ENCODE measurements at places on chromosomes 3 and 15.
A peak's percentile ranks its signal among the peaks of the same experiment; 100 is the strongest.

DNA sequence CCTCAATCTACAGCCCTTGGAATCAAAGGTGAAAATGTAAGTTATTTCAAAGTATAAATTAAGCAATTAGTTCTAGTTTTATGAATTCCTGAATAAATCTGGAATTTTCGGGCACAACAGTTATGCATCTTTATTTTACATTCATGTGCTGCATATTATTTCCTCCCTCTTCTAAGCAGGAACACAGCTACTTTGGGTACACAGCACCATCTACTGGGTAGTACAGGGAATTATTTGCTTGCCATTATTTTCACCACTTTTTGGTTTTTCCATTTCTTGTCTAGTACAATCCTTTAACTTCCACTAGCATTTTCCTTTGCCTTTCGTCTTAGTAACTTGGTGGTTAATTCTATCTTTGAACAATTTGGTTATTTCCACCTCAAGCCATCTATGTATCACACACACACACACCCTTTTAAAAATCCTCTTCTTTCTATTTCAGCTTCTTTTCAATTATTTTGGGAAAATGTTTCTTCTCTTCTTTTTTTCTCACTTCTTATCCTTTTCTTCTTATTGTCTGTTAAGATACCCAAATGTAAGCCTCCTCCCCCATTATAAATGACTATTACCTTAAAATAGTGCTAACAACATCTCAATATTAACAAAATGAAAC lies 451.0 kb downstream of the MFSD1 start:
- peak; percentile 59 for DNase-seq

GRCh38 chr3:90025019-90025418 lies 917.6 kb downstream of the EPHA3 start:
- DNase-seq = no peak

GRCh38 chr3:112327371-112327951 lies 5.5 kb upstream of the CD200 start:
- DNase-seq = peak; percentile 66

GRCh38 chr3:12471241-12471640 lies 13.0 kb upstream of the TSEN2 start:
- DNase-seq = no peak

- no peak for DNase-seq
These were observed 4.1 kb upstream of the PHLDB2 start for GRCh38 chr3:111854990-111855389.

DNA sequence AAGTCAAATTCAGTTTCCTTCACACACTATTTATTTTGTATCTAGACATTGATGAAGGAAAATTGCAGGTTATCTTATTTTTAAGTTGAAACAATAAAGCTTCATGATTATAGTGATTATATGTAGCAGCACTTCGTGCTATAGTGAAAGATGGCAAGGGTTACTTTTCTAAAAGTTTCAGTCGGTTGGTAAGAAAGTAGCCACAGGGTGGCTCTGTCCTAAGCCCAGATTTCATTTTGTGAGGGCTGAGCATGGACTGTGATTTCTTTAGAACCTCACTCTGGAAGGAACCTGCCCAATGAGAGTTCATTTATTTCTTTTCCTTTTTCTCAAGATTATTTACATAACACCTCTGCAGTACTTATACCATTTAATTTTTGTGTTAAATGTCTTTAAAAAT lies 66.5 kb downstream of the NME9 start:
- no peak for DNase-seq

DNA sequence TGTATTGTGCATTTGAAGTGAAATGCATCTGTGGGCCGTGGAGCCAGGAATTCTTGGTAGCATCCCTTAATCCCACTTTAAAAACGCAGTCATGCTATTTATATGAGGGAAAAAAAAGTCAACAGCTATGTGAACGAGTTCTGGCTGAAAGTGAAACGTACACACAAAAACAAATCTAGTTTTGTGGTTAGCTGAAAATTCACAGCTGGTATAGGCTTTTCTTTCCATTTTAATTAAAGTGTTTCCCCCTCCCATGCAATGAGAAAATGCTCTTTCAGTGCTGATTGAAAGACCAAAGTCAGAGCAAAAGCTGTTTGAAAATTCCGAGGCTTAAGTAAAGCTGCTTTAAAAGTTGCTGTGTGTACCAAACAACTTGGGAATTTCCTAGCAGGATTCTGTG lies 297.4 kb downstream of the PLCL2 start:
- DNase-seq = no peak

DNA sequence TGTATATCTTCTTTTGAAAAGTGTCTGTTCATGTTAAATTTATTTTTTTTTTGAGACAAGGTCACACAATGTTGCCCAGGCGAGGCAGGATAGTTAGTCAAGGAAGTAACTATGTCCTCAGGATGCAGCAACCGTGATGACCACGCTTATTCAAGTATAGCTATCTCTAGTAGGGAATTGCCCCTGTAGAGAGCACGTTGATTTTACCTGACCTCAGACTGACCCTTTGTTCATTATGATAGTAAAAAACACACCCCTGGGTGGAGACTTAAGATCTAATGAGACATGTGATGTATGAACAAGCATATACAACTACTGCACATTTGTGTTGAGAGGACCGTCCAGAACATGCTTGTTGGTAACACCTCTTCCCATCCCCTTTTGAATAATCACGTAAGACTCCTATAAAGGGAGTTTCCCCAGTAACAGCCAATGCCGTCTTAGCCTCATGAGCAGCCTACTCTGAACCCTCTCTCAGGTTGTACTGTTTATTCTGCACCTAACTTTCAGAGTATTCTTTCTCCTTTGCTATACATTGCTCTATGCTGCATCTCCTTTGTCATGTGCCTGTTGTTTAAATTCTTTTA lies 32.9 kb downstream of the ZNF621 start:
- DNase-seq = no peak

GRCh38 chr3:8490079-8490552 lies 11.5 kb upstream of the LMCD1 start:
- DNase-seq = peak; percentile 100

GRCh38 chr3:19226479-19226878 lies 78.2 kb downstream of the KCNH8 start:
- no peak for DNase-seq

DNA sequence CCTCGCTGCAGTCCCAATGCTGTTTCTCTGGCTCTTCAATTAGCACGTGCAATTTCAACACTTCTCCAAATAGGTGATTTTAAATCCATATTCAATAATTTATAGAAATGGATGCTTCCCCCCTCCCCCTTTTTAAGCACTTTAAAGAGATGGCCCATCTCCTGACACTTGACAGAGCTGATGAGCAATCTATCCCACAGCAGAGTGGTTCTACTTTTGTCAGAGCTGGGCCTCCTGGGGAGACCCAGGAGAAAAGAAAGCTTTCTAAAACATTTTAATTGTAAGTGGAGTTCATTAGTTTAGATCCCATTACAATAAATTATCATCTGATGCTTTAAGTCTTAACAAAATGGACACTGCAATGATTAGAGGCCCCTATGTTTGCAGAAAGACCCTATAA lies 127.7 kb downstream of the SHQ1 start:
- DNase-seq = no peak

GRCh38 chr3:152717252-152717651 lies 117.7 kb upstream of the P2RY1 start:
- no peak for DNase-seq

DNA sequence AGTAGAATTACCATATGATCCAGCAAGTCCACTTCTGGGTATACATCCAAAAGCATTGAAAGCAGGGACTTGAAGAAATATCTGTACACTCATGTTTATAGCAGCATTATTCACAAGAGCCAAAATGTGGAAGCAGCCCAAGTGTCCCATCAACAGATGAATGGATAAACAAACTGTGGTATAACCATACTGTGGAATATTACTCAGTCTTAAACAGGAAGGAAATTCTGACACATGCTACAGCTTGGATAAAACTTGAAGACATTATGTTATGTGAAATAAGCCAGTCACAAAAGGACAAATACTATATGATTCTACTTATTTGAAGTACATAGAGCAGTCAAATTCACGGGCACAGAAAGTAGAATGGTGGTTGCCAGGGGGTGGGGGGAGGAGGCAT lies 91.2 kb downstream of the HMG20A start:
- DNase-seq = no peak

DNA sequence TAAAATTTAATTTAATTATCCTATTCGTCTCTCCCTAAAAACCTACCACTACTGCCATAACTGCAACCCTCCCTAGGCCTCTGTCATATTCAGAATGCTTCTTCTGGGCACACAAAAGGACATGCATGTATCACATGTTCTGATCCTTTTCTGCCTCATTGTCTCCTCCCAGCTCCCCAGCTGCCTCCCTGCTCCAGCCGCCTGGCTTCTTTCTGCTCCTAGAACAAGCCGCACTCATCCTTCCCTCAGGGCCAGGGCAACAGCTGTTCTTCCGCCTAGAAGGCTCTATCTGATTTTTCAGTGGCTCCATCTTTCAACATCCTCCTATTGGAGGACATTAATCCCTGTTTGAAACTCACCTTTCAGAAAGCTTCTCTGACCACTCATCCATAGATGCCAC lies 38.6 kb downstream of the TMED3 start:
- no peak for DNase-seq

GRCh38 chr3:138009476-138010272 lies at the start of gene CLDN18:
CLDN18 (plus strand) TSS chr3:138010165; CDS start chr3:138010226, 61 bp downstream.
- no peak for DNase-seq

DNA sequence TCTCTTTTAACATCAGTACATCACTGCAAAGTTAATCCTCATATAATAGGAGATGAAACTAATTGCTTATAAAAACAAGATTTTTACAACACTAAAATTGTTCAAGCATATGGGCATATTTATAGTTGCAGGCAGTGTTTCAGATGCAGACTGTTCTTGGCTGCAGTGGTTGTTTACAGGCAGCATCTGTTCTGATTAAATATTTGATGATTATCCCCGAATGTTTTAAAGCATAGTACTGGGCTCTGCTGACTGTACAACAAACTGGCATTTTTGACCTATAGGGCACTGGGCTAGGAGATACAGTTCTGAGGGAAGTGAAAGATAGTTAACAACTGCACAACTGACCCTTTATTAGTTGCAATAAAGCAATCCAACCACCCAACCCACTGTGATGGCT lies 113.6 kb downstream of the UBE3A start:
- no peak for DNase-seq

DNA sequence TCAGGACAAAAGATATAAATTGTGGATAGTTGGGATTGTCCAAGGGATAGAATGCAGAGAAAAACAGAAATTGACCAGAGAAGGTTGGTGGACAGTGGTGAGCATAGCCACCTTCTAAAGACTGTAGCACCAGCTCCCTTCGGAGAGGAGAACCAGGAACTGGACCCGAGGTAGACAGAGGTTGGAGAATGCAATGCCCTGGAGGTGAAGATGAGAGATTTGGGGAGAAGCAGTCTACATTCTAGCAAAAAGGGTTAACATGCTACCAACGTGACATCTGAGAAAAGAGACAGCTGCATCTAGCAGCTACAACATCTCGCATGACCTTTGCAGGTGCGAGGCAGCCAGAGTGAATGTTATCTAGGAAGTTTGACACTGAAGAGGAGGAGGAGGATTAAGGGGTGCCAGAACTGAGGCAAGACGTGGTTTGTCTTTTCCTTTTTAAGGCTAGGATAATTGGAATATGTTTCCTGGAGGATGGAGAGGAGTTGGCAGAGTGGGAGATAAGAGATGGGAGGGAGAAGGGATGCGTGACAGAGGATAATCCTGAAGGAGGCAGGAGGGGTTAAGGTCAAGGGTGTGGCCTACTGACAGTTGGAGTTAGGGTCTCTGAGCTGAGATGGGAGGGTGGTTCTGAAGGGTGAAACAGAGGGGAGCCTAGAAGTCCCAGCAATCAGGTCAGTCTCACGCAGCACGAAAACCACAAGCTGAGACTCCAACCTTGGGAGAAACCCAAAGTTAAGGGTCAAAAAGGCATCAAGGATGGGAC lies 103.7 kb upstream of the NR2E3 start:
- DNase-seq = no peak

GRCh38 chr15:63440756-63441155 lies 59.1 kb upstream of the CA12 start:
- DNase-seq = no peak

- DNase-seq = no peak
These were observed 298.2 kb downstream of the UBE2E2 start for GRCh38 chr3:23501201-23501802.

DNA sequence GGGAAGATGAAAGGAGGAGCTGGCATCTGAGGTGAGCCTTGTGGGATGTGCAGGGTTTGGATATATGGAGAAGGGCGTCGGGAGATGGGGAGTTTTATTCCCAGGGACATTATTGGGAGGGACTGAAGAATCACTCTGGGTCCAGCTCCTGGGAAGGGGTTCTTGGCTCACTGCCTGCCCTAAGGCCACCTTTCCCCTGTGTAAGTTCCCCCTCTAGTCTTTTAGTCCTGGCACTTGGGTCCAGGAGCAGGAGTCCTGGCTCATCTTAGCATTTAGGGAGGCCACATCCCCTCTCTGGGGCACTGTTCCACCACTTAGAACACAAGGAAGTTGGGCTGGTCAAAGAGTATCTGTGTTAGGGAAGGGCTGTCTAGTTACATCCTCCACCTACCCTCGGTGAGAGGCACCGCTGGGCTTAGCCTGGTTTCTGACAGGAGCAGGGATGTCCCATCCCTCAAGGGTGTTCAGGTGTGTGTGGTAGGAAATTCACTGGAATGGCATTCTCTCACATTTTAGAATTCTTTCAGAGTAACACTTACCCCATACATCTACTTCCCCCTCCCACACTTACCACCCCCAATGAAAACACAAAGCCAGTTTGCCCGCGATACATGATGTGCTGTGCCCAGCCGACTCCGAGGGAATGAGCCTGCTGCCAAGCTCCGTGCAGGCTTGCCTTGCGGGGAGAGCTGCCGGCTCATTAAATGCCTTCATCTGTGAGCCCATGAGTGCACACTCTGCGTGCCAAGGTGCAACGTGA lies 86.7 kb downstream of the FAM43A start:
- no peak for DNase-seq

DNA sequence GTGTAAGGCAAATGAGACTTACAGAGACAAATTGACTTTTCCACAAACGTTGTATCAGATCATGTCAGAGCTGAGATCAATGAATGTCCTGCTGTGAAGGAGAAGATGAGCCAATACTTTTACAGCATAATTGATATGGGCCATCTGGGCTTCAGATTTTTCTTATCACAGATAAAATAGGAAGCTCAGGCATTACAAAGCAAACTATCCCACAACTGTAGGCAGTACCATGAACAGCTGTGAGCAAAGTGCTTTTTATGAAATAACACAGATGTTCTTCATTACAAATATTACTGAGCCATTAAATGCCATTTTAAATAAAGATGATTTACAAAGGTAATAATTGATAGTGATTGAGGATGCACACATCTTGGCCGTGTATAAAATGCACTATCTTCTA lies 852.3 kb downstream of the OTOL1 start:
- DNase-seq = no peak

GRCh38 chr15:47414207-47414606 lies 303.1 kb upstream of the SEMA6D start:
- DNase-seq = peak; percentile 41

DNA sequence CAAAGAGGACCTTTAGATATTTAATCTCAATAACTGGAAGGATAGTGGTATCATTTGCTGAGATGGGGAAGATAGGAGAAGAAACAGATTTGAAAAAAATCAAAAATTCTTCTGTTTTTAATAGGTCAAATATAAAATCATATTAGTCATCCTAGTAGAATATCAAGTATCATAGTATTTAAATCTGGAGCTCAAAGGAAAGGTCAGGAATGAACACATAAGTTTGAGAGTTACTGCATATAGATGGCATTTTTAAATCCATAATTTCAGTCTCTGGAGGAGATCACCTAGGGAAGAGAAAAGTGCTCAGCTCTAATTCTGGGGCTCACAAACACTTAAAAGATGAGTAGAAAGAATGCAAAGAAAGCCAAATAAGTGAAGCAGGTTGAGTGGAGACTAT lies 24.9 kb upstream of the CFAP20DC start:
- DNase-seq = no peak

- DNase-seq = peak; percentile 72
These were observed 818 bp downstream of the SLC4A7 start for GRCh38 chr3:27483117-27484014.

- peak; percentile 82 for DNase-seq
These were observed 160.2 kb upstream of the TBL1XR1 start for GRCh38 chr3:177357352-177358090.
